ENCODE measurements at places on chromosomes 13 and 19.

DNA sequence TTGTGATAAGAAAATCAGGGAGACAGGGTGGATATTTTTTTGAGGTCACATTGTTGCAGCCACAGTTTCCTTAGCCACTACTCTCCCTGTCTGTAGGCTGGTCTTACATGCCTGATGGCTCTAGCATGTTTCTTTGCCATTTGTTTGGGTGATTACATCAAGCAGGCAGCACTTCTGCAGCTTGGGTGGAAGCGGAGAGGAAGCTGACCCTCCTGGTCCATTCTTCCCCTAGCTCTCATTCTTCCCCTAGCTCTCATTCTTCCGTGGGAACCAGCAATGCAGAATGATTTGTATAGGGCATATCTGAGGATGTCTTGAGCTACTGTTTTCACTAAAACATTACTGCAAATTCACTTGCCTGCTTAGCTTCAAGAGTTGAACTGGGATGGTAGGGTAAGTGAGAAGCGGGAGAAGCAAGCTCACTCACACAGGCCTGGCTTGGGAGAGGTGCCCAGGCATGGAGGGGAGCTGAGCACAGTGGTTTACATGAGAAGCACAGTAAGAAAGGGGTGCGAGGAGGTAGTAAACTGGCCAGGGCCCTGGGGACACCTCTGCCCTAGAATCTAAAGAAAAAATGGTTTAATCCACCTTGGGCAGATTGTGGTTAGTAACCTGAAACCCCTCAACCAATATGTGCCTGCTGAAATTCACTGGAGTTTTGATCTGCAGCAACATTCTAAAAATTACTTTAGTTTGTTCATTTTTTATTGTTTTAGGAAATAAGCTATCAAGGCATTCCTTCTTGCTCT, 538.9 kb downstream of the RFC3 start:
- no peak for DNase-seq

GRCh38 chr19:12603714-12604113, 6.9 kb downstream of the ZNF490 start:
- no peak for DNase-seq

- DNase-seq, result no peak
Measured at GRCh38 chr13:106753251-106753650, 185.3 kb upstream of the ARGLU1 start.

GRCh38 chr13:111518161-111518792, 197.8 kb downstream of the TEX29 start:
- DNase-seq, result no peak

DNA sequence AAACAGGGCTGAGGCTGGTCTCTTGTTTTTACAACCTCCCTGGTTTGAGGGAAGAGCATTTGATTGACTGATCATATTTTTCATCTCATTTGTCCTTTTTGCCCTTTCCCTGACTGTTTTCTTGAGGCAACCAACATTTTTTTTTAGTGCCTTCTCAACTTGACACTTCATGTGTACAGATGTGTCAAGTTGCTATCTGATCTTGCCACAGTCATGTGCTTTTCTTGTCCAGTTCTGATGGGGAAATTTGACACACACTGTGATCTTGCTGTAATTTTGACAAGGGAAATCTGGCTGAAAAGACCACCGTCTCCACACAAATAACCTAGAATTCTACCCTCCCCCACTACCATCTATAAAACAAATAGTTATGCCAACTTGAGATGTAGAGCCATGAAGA, 329.6 kb downstream of the KCTD12 start:
- no peak for DNase-seq

- no peak for DNase-seq
Measured at GRCh38 chr19:35164418-35164817, 9.9 kb downstream of the FXYD5 start.

DNA sequence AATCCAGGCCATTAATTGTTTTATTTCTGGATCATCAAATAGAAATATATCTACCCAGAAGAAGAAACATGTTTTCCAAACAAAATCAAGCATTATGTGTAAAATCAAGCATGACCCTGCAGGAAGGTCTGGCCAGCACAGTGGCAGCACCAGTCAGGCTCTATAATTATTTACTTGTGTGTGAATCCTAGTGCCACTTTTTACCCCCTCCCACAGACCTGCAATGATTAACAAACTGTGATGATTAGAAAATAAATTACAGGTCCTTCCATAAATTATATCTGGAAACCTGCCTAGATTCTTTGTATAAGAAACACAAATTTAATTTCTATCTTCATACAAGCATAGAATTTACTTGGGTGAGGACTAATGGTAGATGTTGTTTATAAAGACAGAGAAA, 186.1 kb downstream of the GPC6 start:
- no peak for DNase-seq

- no peak for DNase-seq
Measured at GRCh38 chr19:47886010-47886559, at the start of gene SULT2A1. SULT2A1 (minus strand) TSS chr19:47886315; CDS start chr19:47886257, 58 bp downstream.

GRCh38 chr13:97852181-97852874, 101.1 kb upstream of the IPO5 start:
- DNase-seq, result no peak

- no peak for DNase-seq
Measured at GRCh38 chr19:15423130-15423529, 4.3 kb upstream of the AKAP8L start.

GRCh38 chr13:52600666-52601065, 41.6 kb upstream of the HNRNPA1L2 start:
- DNase-seq, result no peak

DNA sequence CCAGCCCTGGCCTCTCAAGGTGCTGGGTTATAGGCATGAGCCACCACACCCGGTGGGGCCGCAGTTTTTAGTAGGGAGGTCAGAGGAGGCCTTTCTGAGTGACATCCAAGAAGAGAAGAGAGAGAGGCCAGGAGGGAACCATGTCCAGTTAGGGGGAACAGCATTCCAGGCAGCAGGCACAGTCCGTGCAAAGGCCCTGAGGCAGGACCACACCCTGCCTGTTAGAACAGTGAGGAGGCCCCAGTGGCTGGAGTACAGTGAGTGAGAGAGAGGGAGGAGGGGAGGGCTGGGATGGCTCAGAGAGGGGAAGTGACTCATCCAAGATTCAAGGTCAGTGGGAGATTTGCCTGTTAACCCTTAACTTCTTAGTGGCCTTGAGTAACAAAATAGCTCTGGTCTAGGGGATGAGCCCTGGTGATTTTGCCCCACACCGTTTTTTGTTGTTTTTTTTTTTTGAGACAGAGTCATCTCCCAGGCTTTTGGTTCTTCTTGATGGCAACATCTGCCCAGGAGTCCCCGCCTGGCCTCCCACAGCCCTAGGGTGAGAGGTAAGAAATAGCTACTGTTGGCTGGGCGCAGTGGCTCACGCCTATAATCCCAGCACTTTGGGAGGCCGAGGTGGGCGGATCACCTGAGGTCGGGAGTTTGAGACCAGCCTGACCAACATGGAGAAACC, 2.7 kb upstream of the PLIN3 start:
- DNase-seq, result peak; percentile 75

DNA sequence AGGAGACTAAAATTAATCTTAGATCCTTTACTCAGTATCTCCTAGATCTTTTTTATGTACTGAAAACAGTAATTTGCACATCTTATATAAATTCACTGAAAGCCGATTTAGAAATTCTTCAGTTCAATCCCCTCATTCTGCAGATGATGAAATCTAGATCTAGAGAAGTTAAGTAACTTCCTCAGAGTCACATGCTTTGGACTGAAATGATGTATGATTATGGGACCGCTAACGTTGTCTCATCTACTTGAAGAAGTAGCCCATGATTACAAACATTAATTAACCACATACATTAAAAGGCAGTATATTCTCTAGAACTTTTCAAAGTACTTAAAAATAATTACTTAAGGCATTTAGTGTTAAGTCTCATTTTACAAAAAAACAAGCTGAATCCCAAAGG, 37.8 kb downstream of the ELF1 start:
- no peak for DNase-seq

DNA sequence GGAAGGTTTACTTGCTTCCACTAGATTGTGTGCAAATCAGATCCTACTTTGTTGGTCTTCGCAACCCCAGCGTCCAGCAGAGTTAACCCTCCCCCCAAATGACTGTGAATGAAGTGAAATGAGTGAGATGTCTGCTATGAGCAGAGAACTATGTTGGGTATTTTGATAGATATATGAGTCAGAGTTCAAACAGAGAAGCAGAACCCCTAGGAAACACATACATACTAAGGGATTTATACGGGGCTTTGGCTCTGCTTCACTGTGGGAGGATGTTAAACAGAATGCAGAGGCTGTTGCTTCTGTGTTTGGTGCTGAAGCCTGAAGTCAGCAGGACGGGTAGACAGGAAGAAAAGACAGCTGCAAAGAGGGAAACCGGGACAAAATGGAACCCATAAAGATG, 197.0 kb downstream of the MZT1 start:
- DNase-seq, result no peak

All from H54 (cell line).